H9 (cell line): ENCODE measurements at places on chromosomes 1 and 21. TPM values are rescaled to one million over a fixed set of nuclear protein-coding genes. Genes with fewer than 3 reads are reported as not detected.

CGN gene
- total RNA-seq, result 29.9 and 30.9 TPM in 2 replicates

GRCh38 chr1:22406722-22407495 is 44.7 kb upstream of the ZBTB40 start:
- DNase-seq, result no peak
- no peaks in the 10 kb centered on the region for H3K27me3 ChIP-seq
- no peaks in the 10 kb centered on the region for H3K4me1 ChIP-seq
- H3K27ac ChIP-seq, result no peak overlapping the region
- H3K4me3 ChIP-seq, result no peak overlapping the region

DNA sequence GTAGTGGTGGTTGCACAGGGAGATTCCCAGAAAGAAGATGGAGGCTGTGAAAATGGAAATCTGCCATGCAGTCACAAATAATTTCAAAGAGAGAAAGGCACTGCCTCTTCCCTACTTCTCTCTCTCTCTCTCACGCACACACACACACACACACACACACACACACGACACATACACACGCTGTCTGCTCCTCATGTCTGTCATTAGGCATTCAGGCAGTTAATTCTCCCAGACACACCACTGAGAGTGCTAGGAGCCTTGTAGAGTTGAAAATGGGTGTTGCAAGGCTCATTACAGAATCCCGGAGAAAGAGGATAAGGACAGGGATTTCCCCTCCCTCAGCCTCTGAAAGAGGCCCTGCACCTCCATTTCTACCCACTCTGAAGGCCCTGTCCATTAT is 47.8 kb upstream of the LRRN2 start:
- DNase-seq, result no peak
- no peak overlapping the region for H3K27ac ChIP-seq
- H3K4me3 ChIP-seq, result no peak overlapping the region
- no peaks in the 10 kb centered on the region for H3K27me3 ChIP-seq
- H3K4me1 ChIP-seq, result no peaks in the 10 kb centered on the region; the same call in 1 of the 2 replicates

GRCh38 chr1:25184001-25184762 is 48.1 kb downstream of the SYF2 start:
- H3K36me3 ChIP-seq, result no peaks in the 10 kb centered on the region
- H3K27me3 ChIP-seq, result no peaks in the 10 kb centered on the region
- no peak overlapping the region for H3K4me3 ChIP-seq
- H3K4me1 ChIP-seq, result no peaks in the 10 kb centered on the region
- no peak overlapping the region for H3K27ac ChIP-seq
- DNase-seq, result no peak

KCNA2 gene
- 0.33 and 0.37 TPM in 2 replicates for total RNA-seq
